ENCODE measurements at places on chromosomes 11 and 22.

DNA sequence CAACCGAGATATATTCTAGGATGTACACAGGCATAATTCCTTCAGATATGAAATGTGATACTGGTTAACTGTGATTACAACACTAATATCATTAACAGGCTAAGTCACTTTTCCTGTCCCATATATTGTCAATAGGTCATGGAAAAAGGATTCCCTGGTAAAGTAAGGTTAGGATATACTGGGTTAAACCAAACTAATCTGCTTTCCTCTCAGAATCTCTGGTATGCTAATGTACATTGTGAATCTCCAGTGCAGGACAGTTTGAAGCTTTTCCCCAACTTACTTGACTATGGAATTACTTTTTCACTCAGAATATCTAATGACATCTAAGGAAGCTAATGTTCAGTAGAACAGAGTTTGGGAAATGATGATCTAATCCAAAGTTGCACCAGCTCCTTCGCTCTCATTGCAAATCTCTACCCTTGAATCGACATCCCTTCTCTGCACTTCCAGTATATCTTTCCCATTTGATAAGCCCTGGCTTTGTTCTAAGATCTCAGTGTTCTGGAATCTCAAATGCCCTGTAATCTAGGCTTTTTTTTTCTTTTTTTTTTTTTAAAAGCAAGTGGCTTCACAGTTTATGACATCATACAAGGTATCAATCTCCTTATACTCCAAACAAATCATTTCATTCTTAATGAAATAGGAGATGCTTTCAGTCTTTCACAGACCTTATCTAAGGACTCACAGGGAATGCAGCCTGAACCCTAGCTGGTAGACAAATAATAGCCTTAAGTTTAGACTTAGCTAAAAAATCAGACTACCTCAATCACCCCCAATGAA is 43.8 kb downstream of the COPB1 start:
- DNase-seq = no peak

DNA sequence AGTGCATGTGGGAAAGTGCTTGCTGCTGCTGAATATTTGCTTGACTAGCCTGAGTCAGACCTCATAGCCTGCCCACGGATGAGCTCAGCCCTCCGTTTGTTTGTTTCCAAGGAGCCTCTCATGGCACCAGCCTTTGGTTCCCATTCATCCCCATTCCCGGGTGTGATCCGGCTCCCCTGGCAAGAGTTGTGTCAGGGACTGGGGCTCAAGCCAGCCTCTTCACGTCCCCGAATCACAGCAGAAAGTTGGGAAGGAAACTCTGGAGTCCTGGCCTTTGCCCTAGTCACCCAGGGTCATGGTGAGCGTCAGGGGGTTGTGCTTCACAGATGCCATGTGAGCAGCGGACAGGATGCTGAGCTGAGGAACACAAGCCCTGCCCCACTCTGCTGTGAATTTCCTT is 13.8 kb downstream of the SEC14L3 start:
- no peak for DNase-seq

- DNase-seq = no peak
These were observed 17.4 kb downstream of the TUB start for GRCh38 chr11:8098361-8098760.

DNA sequence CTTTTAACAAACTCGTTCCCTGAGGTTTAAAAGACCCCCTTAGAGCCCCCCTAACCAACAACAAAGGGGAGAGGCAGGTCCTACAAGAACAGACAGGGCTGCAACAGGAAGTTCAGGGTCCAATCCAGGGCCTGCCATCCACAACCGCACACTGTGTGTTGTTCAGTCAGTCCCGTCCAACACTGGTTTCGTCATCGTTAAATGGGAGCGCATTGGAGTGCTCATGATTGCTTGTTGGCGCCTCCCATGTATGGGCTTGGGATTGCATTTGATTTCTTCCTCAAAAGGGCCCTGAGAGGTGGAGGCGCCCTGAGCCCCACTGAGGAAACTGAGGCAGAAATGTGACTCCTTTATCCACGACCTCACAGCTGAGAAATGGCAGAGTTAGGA is 174.1 kb downstream of the MN1 start:
- DNase-seq = no peak

DNA sequence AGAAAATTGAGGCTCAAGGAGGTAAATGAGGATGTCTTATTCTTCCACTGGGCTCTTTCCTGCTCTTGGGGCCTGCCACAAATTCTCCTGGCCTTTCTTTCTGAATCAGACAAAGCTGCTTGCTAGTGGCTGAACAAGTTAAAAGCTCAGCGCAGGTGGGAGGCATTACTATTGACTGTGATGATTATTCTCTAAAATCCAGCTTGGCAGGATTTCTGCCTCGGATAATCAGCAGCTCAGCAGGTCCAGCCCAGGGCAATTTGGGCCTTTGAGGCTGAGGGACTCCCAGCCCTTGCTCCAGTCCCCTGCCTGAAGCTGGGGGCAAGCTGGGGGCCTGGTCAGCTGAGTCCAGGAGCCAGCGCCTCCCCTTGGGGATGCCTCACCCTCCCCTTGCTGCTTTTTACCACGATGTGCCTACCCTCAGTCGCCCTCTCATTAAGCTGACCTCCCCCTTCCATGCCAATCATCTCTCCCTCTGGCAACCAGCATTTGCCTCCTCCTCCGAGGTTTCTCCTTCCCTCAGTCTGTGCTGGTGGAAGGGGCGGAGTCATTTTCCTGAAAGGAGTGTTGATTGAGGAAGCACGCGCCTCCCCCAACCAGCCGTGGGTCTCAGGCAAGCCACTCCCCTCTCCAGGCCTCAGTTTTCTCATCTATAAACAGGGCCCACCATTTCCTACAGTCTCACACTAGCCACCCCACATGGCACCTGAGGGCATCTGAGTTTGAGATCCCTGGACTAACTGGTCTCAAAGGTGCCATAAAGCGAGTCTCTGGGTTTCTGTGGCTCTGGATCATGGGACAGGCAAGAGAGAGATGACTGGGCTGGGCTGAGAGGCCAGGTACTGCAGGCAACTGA is 60.6 kb upstream of the PRDM11 start:
- no peak for DNase-seq

GRCh38 chr11:134580610-134580975 is 168.6 kb upstream of the B3GAT1 start:
- DNase-seq = no peak

GRCh38 chr22:25510876-25511275 is 53.6 kb upstream of the GRK3 start:
- no peak for DNase-seq

GRCh38 chr22:20857838-20858614 is 585 bp downstream of the PI4KA start:
- DNase-seq = peak; percentile 31

GRCh38 chr22:47692811-47693210 is 930.4 kb downstream of the TBC1D22A start:
- no peak for DNase-seq

DNA sequence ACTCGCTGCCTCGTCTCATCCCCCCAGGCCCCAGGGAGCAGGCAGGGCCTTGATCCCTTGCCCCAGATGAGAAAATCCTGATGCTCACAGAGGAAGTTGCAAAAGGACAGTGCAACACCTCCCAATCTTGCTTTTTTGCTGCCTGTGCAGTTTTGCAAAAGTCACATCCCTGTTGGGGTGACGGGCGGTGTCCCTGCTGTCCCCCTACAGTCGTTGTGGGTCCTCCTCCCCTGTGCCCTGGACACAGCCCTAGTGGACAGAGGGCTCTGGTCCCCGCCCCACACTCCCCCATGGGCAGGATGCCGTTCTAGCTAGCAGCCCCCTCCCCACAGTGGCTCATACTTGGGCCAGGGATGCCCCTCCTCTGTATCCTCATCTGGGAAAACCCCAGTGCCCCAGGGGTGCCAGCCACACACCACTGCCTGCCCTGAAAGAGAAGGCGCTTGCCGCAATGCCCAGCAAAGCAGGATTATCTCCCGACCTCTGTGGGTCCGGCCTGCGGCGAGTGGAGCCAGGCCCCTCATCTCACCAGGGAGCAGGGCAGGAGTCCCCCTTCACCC is 18.4 kb upstream of the CTSD start:
- DNase-seq = no peak

DNA sequence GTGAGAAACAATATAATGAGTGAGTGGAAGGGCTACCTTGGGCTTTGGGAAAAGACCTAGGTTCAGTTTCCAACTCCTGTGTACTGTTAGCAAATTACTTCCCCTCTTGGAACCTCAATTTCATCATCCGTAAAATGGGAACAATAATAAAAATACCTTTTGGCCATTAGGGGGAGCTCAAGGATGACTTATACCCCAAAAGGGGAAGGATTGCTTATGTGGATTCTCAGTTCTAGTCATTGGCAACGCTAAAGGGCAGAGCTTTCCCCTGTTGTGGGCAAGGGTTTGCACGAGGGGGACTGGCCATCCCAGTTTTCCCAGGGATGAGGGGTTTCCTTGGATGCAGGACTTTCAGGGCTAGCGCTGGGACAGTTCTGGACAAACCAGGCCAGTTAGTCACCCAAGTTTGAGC is 3.1 kb upstream of the COMMD9 start:
- DNase-seq = peak; percentile 78

DNA sequence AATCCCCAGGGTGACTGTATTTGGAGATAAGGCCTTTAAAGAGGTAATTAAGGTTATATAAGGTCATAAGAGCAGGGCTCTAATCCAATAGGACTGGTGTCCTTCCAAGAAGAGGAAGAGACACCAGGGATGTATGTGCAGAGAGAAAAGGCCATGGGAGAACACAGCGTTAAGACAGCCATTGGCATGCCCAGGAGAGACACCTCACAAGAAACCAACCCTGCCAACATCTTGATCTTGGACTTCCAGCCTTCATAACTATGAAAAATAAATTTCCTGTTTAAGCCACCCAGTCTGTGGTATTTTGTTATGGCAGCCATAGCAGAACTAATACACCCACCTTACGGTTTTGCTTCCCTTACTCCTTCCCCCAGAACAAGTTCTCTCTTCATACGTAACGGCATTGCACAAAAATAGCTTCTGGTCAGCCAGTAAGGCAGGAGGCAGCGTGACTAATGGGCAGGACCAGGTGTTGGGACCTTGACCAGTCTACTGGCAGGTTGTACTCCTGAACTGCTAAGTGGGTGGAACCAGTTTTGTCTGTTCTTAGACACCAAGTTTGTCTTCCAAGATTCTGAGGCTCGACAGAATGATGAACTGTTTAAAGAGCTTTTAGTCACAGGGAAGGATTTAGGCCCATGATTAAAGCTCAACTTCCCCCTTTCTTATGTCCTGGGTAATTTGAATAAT is 31.9 kb upstream of the UPB1 start:
- DNase-seq = no peak

DNA sequence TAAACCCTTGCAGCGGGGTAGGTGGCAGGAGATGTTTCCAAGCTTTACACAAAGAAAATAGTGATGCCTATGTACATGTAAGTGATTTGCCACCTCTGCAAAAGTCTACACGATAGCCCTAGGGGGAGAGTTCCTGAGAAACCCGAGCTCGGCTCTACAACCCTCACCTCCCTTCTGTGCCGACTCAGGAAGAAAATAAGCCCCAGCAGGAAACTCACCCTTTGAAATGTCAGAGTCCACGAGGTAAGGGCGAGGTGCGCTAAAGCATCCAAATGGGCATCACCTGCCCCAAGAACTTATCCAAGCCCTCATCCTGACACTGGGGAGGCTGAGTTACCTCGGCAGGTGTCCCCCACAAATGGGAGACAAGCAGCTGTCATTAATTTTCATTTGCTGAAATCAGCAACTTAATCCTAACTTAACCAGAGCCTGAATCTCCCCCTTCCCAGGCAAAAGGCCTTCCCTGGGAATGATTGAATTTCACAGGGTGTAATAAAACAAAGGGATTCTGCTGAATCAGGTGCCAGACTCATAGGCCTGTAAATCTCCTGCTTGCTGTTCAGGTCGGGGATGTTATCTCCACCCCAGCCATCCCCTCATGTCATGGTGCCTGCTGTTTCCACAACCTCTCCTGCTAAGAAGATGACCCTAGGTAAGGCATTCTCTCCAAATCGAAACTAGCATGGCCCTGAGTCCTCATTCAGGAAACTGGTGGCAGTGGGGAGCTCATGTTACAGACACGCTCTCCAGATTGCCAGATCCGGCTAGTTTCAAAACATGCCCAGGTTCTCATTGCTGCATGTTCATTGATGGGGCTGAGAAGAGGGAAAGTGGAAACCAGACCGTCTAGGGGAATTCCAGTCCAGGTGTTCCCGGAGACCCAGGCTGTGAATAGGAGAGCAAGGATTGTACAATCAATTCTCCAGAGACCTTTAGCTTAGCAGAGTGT is 105.3 kb upstream of the KIRREL3 start:
- DNase-seq = no peak

DNA sequence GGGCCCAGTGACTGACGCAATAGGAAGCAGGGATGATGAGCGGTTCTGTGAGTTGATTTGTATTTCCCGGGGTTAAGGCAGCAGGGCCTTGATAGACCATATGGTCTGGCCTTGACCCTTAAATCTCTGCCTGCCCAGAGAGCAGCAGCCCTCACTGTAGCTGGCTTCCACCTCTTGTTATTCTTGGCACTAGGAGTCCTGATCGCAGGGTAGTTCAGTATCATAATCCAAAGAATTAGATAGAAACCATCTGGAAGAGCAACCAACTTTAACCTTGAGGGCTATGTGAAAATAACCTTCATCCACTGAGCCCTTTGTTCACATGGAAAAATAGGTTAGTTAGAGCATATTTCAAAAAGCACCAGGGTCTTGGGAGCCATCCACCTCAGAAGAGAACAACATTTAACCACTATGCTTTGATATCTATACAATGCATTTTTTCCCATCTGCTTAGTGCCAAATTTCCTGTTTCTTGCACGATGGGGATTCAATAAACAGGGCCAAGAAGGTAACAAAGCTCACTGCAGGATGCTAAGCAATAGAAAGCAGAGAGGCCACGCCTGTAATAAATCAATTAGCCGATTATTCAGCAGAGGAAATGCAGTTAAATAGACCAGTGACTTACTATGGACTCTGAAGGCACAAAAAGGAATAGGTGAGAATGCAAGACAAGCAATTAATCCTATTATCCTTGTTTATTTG is 761.3 kb downstream of the OPCML start:
- no peak for DNase-seq

- DNase-seq = no peak
These were observed 6.3 kb downstream of the ALDH3B2 start for GRCh38 chr11:67668192-67668551.

DNA sequence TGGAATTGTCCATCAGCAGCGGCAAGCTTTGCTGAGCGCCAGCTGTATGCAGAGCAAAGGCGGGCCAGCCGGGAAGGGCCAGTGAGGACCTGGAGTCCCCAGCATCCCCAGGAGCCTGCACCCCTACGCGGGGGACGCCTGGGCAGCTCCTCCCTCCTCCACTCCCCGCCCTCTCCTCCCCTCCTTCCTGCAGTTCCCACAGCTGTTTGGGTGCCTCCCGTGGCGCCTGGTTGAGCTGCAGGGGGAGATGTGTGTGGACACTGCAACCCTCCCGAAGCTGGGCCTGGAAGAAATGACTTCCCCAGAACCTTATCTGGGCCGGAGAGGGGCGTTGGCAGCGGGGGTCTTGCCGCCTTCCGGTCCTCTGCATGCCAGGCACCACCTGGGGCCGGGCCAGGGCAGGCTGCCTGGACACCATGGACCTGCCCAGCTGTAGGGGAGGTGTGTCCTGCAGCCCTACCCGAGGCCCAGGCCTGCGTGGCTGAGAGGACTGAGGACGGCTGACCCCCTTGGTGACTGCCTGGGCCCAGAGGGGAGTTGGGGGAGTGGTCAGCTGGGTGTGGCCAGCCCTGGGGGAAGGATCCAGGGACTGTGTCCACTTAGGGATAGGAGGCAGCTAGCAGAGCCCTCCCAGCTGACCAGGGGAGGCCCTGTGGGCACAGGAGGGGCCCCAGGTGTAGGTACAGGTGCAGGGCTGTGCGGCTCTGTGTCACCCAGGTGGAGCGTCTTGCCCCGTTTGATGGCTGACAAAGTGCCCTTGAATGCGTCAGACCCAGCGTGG is 16.8 kb upstream of the MUC6 start:
- peak; percentile 74 for DNase-seq

GRCh38 chr11:26522912-26523610 is 49.0 kb downstream of the MUC15 start:
- peak; percentile 52 for DNase-seq

- peak; percentile 72 for DNase-seq
These were observed 450 bp downstream of the ZBTB44 start for GRCh38 chr11:130314184-130314749.
